Naive thymus-derived CD4-positive, alpha-beta T cell (primary cell): ENCODE measurements at places on chromosomes 2 and 18.

DNA sequence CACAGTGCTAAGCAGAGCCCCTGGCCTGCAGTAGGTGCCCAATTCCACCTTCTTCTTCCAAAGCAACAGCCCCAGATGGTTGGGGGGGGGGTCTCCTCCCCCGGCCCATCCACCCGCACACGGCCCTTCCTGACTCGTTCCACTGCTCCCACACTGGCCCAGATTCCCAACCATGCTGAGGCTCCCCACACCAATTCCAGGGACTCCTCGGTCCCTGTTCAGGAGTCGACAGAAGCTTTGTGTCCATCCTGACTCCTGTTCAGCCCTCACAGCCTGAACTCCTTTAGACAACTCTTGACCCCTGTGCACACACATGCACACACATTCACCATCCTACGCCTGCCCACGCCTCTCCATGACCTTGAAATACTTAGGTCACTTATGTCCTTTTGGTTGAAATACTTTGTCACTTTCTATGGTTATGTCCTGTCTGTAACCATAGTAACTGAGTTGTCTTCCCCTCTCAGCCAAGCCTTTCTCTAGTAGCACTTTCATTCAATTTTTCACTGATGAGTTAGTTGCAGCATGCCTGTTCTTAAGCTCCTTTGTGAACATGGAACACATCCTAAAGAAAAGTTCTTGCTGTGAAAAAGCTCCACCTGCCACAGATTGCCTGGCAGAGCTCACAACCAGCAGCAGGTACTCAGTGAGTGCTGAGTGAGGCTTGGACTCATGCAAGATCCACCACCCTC is 225.8 kb downstream of the SEPTIN10 start:
- H3K4me3 ChIP-seq, result no peak overlapping the region
- H3K27me3 ChIP-seq, result no peaks in the 10 kb centered on the region
- no peaks in the 10 kb centered on the region for H3K36me3 ChIP-seq
- no peak overlapping the region for H3K27ac ChIP-seq

DNA sequence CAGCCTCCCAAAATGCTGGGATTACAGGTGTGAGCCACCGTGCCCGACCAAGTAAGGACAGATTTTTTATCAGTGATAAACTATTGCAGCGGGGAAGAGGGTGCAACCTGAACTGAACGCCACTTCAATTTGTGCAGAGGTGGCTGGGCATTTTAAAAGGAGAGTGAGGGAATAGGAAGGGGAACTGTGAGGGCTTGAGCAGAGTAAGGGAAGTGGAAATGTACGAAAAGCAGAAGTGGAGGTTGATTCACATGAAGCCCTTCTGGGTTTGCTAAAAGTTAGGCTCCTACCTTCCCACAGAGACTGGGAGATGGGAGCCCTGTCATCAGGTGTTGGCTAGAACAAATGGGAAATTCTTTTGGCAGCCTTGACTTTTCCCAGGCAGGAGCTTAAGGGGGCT is 6.1 kb downstream of the STK11IP start:
- H3K27ac ChIP-seq, result no peak overlapping the region
- H3K36me3 ChIP-seq, result peaks cover 76% of the 10 kb centered on the region
- no peak for DNase-seq
- no peaks in the 10 kb centered on the region for H3K27me3 ChIP-seq

DNA sequence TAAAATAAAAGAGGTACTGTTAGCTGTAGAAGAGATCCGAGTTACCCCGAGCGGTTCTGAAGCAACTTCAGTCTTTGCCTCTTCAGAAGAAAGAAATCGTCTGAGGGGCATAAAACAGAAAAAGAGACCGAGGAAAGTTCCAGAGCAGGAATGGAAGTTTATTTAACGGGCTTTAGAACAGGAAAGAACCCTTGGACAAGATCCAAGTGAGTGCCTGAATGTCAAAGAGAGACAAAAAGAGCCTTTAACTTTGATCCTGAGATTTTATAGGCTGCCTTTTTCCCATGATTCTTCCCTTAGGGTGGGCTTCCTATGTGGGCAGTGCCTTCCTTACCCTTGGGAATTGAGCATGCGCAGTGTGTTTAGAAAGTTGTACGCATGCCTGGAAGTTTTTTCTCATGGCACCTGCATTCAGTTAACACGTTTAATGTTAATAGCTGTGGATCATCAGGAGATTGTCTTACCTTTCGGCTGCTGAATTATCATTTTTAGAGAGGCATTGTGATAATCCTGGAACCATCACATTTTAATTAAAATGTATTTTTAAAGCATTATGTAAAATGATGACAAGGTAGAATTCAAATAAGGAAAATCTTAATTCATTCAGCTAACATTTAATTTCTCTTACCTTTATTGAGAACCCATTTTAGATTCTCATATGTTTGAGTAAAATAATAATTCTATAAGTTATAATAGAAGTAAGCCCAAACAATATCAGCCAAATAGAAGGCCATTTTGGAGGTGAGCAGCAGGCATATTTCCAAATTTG is 269.5 kb upstream of the ZSWIM2 start:
- no peak for DNase-seq
- no peak overlapping the region for H3K27ac ChIP-seq
- no peaks in the 10 kb centered on the region for H3K36me3 ChIP-seq
- no peaks in the 10 kb centered on the region for H3K4me1 ChIP-seq
- no peak overlapping the region for H3K4me3 ChIP-seq

DNA sequence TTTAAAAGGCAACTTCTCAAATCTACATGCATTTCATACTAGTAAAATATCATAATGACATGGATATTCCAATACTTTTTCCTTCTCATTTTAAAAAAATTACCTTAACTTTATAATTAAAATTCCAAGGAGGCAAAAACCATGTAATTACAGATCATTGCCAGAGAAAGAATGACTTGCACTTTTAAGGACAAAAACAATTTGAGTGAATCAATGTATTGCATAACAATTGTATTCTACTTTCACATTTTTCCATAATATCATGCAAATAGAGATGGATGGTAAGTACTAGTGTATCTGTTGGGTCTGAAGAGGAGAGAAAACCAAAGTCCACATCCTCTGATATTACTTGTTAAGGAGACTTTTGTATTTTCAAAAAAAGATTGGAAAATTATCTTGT is 89.5 kb upstream of the NCK2 start:
- no peaks in the 10 kb centered on the region for H3K36me3 ChIP-seq
- no peak overlapping the region for H3K27ac ChIP-seq

- H3K4me1 ChIP-seq, result no peaks in the 10 kb centered on the region
- no peak for DNase-seq
- H3K27ac ChIP-seq, result no peak overlapping the region
- H3K4me3 ChIP-seq, result no peak overlapping the region
Observed at GRCh38 chr18:27556741-27557140, 371.6 kb upstream of the CHST9 start.

DNA sequence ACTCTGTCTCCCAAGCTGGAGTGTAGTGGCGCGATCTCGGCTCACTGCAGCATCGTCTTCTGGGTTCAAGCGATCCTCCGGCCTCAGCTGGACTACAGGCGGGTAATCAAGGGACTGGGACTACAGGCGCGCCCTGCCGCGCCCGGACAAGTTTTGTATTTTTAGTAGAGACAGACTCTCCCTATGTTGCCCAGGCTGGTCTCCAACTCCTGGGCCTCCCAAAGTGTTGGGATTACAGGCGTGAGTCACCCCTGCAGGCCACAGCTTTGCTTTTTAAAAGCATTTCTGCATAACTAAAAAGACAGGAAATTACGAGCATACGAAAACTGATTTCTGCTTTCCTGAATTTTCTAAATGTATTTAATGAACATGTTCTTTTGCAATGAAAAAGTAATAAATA is 916 bp upstream of the OSBPL1A start:
- no peak overlapping the region for H3K27ac ChIP-seq
- H3K27me3 ChIP-seq, result no peaks in the 10 kb centered on the region
- DNase-seq, result no peak
- no peaks in the 10 kb centered on the region for H3K36me3 ChIP-seq
- peaks cover 6% of the 10 kb centered on the region for H3K4me1 ChIP-seq

- DNase-seq, result no peak
- no peak overlapping the region for H3K4me3 ChIP-seq
- no peaks in the 10 kb centered on the region for H3K27me3 ChIP-seq
- H3K36me3 ChIP-seq, result no peaks in the 10 kb centered on the region
- H3K27ac ChIP-seq, result no peak overlapping the region
Observed at GRCh38 chr2:5690286-5690685, 1.9 kb upstream of the SOX11 start.

GRCh38 chr18:58360324-58360723 is 268.6 kb downstream of the ALPK2 start:
- H3K4me1 ChIP-seq, result no peaks in the 10 kb centered on the region
- no peak overlapping the region for H3K4me3 ChIP-seq
- no peaks in the 10 kb centered on the region for H3K36me3 ChIP-seq
- DNase-seq, result no peak
- no peaks in the 10 kb centered on the region for H3K27me3 ChIP-seq

DNA sequence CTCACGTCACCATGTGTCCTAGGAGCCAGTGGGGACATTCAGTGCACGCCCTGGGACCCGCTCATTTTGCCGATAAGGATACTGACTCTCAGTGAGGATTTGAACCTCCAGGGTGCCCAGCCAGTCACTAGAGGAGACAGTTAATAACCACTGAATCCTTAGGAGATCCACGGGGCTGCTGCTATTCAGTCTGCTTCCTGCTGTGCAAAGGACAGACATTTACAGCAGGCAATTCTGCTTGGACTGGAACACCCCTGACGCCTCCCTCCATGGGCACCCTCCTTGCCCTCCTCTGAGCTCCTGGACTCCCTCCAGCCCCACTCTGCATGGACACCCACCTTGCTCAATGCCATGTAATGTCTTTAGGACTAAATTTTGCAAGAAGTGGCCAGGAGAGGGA is 265.5 kb downstream of the EIPR1 start:
- no peaks in the 10 kb centered on the region for H3K27me3 ChIP-seq
- H3K27ac ChIP-seq, result no peak overlapping the region
- H3K36me3 ChIP-seq, result no peaks in the 10 kb centered on the region
- DNase-seq, result no peak
- H3K4me1 ChIP-seq, result no peaks in the 10 kb centered on the region
- H3K4me3 ChIP-seq, result no peak overlapping the region

DNA sequence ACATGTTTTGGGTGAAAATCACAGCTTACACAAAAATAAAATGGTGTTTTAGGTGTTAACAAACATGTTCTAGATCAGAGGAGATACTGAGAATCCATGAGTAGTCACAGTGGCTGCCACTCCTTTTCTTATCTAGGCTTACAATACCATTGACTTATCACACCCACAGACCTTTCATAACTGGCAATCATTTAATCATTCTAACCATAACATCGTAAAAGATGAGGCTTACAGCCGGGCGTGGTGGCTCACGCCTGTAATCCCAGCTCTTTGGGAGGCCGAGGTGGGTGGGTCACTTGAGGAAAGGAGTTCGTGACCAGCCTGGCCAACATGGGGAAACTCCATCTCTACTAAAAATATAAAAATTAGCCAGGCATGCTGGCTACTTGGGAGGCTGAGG is 18.8 kb upstream of the SERPINB5 start:
- DNase-seq, result no peak
- no peaks in the 10 kb centered on the region for H3K4me1 ChIP-seq
- no peaks in the 10 kb centered on the region for H3K27me3 ChIP-seq
- no peak overlapping the region for H3K4me3 ChIP-seq
- H3K36me3 ChIP-seq, result no peaks in the 10 kb centered on the region
- no peak overlapping the region for H3K27ac ChIP-seq

- DNase-seq, result no peak
- no peak overlapping the region for H3K27ac ChIP-seq
- no peak overlapping the region for H3K4me3 ChIP-seq
- H3K36me3 ChIP-seq, result no peaks in the 10 kb centered on the region
Observed at GRCh38 chr2:8527676-8528075, 154.2 kb upstream of the ID2 start.

- no peak for DNase-seq
- no peaks in the 10 kb centered on the region for H3K27me3 ChIP-seq
- no peak overlapping the region for H3K4me3 ChIP-seq
- H3K4me1 ChIP-seq, result no peaks in the 10 kb centered on the region
Observed at GRCh38 chr18:36808681-36809080, 20.1 kb downstream of the TPGS2 start.

DNA sequence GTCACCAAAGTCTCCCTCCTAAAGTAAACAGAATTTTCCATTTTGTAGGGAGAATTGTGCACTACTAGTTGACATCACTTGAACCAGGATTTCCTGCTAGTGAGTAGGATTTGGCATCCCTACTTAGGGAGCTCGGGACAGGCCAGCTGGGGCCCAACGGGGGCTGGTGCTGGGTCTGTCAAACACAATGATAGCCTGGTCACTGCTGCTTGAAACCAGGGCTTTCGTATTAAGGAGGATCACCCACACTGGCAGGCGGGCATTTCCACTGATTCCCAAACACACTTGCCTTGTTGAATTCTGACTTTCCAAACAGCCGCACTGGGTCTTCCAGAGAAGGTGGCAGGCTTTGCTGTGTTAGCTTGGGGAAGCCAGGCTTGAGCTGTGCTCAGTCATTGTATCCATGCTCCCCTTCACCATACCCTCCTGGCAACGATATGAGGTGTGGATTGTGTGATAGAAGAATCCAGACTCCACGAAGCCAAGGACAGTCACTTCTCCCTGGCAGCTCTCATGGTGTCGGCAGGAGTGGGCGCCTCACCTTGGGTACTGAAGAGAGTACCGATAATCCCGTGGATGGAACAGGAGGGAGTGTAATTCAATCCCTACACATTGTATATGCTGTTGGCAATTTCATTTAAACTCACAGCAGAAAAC is 7.5 kb downstream of the GDF7 start:
- no peak overlapping the region for H3K27ac ChIP-seq
- no peak for DNase-seq
- H3K27me3 ChIP-seq, result peaks cover 5% of the 10 kb centered on the region
- no peak overlapping the region for H3K4me3 ChIP-seq
- H3K36me3 ChIP-seq, result no peaks in the 10 kb centered on the region

DNA sequence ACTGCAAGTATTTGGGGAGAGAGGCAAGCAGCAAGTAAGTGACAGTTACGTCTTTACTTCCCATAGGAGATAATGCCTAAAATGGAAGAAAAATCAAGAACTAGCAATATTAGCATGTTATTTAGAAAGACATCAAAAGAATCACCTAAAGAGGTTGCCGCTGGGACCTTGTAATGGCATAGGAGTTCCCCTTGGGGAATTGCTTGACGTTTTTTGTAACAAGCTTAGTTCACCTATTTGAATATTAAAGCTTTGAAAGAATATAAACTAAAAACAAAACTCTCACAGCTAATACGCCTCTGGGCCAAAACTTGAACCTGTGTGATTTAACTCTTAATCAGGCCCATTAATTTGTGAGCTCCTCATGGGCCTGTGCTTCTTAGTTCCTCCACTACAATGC is 89.0 kb downstream of the AAK1 start:
- H3K27ac ChIP-seq, result peak overlapping the region; percentile 10
- H3K4me1 ChIP-seq, result peaks cover 26% of the 10 kb centered on the region
- no peaks in the 10 kb centered on the region for H3K36me3 ChIP-seq
- no peak for DNase-seq
- H3K27me3 ChIP-seq, result no peaks in the 10 kb centered on the region

DNA sequence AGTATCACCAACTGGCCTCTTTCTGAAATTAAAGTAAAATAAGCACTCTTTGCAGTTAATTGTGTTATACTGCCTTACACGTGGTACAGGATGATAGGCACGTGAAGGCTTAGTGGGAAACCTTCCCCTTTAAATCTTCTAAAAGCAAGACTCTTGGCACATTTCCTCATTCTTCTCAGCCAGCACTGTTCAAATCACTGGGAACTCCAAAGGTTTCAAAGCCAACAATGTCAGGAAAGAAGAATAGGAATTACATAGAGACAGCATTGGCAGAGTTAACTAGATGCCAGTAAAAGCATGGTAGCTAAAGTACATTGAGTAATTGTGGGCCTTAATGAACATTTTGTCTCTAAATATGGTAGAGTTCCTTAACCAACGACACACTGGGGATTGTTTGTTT is 96.4 kb downstream of the DTNA start:
- no peak overlapping the region for H3K4me3 ChIP-seq
- no peak for DNase-seq
- no peaks in the 10 kb centered on the region for H3K4me1 ChIP-seq
- H3K27ac ChIP-seq, result no peak overlapping the region
